Activated CD4-positive, CD25-positive, alpha-beta regulatory T cell (primary cell): ENCODE measurements at places on chromosomes 1 and 21.

- no peak for DNase-seq
Measured at GRCh38 chr1:53349968-53350852, 22.3 kb upstream of the LRP8 start.

GRCh38 chr1:46288485-46289133 lies 14.8 kb downstream of the LRRC41 start:
- DNase-seq = no peak

- DNase-seq = no peak
Measured at GRCh38 chr1:248802454-248802853, 23.3 kb downstream of the SH3BP5L start.

- DNase-seq = no peak
Measured at GRCh38 chr1:231032963-231033362, 7.1 kb downstream of the FAM89A start.

GRCh38 chr1:236287757-236288619 lies 6.2 kb upstream of the ERO1B start:
- DNase-seq = no peak

- DNase-seq = no peak
Measured at GRCh38 chr1:147109762-147110161, 62.5 kb downstream of the PRKAB2 start.

DNA sequence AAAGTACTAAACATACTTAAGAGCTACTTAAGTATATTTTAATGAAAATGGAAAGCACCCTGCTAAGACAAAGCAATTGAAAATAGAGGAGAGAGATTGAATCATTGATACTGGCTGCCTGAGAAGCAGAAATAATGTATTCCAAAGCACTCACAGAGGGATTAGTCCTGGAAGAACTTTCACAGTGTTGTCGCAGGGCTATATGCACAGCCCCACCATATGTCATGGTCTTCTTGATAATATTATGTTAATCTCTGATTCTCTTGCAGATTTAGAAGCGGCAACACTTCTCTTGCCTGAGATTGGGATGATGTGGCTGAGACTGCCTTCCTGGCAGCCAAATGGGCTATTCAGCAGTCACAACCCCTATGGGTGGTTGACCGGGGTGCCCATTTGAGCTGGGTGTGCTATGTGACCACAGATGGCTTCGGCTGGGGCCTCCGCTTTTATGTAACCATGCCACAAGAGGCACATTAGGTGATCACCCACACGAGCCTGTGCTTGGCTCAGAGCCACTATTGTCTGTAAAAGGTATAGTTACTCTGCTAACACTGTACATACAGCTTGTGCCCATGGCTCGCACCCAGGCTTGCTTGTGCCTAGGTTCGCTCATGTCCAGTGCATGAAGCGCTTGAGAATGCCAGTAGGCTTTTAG lies 152.2 kb upstream of the SGIP1 start:
- no peak for DNase-seq

- DNase-seq = no peak
Measured at GRCh38 chr1:113874012-113874879, 2.7 kb upstream of the PTPN22 start.

- DNase-seq = no peak
Measured at GRCh38 chr1:76861149-76861548, 6.1 kb upstream of the ST6GALNAC5 start.

DNA sequence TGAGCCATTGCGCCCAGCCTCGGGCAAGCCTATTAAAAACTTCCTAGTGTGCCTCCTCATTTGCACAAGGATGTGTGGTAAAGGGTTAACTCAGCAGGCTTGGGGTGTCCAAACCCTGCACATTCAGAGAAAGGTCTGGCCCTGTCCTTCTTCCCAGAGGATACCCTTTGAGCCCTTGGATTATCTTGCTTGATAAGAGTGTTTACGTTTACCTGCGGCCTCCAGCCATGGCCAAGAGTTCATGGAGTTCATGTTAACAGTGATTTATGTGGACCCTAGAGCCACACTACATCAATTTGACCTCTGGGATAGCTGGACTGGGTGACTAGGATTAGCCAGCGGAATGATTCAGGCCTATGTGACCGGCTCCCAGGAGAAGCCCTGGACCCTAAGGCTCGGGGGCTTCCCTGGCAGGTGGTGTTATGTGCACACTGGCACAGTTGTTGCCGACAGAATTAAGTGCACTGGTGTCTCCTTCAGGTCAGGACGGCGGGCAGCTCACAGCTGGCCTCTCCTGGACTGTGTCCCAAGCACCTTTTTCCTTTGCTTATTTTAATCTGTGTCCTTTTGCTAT lies 7.7 kb upstream of the TCP10L start:
- DNase-seq = no peak

DNA sequence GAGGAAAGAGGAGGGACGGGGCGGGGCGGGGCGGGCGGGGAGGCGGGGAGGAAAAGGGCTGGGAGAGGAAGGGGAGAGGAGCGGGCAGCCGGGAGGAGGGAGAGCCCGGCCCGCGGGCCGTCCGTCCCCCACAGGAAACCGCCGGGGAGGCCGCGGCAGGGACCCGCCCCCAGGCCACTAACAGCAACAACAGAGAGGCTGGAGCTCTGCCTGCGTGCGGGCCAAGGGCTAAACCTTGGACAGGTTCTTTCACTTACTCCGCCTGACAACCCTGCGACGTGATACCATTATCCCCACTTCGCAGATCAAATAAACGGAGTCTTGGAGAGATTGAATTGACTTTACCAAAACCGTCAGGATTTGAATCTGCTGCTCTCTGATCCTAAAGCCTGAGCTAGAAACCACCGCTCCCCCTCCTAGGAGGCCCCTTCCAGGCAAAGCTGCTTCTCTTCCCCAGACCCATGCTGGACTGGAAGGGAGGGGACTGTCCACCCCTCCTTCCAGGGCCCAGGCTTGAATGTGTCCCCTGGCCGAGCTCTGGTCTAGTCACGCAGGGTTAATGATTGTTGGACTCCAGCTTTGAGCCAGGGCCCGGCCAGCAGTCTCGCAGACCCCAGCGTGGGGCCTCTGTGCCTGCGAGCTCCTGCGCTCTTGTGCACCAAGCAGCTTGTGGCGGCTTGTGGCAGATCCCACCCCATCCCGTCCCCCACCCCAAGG lies at the start of gene EVA1B:
TSS of gene EVA1B (minus strand) at position 10 of the 717 bp plus-strand sequence. CDS start 608 bp downstream, outside the sequence.
- DNase-seq = no peak

GRCh38 chr1:66774438-66774837 lies 22.2 kb downstream of the DYNLT5 start:
- no peak for DNase-seq

DNA sequence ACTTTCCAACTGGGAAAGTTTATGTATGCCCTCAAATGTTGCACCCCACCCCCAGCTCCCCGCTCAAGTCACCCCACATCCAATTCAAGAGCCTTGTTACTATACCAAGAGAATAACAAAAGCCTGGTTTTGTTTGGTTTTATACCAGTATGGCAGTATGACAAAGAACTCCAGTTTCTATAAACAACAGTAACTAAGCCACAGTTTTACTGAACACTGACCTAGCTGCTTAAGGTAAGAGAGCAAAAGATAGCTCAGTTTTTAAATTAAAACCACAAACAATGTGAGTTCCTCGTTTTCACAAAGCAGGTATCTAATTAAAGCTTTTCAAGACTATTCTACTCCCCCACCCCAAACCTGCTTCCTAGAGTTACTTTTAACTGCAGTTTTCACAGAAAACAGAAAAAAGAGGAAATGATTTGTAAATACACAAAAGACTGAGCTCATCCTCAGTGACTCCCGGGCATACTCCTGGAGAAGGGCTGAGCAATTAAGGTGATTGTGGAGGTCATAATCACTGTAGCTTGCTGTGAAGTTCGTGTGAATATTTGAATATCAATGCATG lies 59.3 kb upstream of the LHX8 start:
- no peak for DNase-seq

- DNase-seq = no peak
Measured at GRCh38 chr1:33943978-33944377, 80.1 kb downstream of the HMGB4 start.

GRCh38 chr1:109937738-109938137 lies 27.1 kb downstream of the CSF1 start:
- DNase-seq = no peak

DNA sequence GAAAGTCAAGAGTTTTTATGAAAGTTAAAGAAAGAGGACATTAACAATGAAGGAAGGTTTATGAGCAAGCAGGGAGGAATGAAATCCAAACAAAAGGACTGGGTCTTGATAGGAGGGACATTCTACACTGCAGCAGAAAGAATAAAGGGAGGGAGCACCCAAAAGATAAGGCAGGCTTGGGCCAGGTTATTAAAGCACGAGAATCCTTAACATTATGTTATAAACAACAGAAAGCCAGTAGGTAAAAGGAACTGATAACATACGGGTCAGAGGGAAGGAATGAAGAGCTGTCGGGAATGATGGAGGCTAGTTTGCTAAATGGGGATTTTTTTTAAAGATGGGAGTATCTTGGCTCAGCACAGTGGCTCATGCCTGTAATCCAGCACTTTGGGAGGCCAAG lies 19.4 kb downstream of the LPGAT1 start:
- no peak for DNase-seq

- DNase-seq = no peak
Measured at GRCh38 chr1:100414693-100415497, 62.6 kb downstream of the CDC14A start.

GRCh38 chr1:909861-910310 lies 13.8 kb upstream of the SAMD11 start:
- DNase-seq = no peak

GRCh38 chr1:240765732-240766363 lies 153.9 kb upstream of the GREM2 start:
- DNase-seq = no peak

- no peak for DNase-seq
Measured at GRCh38 chr1:36576118-36576517, 93.4 kb upstream of the CSF3R start.

- DNase-seq = no peak
Measured at GRCh38 chr1:174768516-174768915, 231.2 kb upstream of the CACYBP start.

DNA sequence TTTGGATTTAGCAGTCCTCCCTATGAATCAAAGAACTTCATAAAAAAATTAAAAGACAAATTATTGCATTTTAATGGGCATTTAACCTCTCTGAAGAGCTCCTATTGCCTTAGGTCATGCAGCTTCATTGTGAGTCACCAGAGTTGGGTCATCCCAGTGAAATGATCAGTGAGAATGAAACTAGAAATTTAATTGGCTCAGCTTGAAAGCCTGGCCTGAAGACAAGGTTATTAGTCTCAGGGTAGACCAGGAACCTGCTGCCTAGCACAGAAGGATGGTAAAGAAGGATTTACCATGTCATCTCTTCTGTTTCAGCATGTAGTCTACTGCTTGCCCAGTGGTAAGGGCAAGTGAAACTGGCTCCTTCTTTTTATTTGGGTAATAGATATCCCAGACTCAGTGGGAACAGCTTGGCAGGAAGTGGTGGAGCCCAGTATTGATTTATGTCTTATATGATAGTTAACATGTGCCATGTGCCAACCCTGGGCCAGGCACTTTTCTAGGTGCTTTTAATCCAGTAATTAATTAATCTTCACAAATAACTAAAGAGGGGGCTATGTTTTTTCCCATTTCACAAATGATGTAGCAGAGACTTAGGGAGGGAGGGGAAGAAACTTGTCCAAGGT lies 23.6 kb downstream of the LAMC2 start:
- no peak for DNase-seq

GRCh38 chr1:104953555-104953954 lies 1203.9 kb downstream of the AMY1C start:
- no peak for DNase-seq

DNA sequence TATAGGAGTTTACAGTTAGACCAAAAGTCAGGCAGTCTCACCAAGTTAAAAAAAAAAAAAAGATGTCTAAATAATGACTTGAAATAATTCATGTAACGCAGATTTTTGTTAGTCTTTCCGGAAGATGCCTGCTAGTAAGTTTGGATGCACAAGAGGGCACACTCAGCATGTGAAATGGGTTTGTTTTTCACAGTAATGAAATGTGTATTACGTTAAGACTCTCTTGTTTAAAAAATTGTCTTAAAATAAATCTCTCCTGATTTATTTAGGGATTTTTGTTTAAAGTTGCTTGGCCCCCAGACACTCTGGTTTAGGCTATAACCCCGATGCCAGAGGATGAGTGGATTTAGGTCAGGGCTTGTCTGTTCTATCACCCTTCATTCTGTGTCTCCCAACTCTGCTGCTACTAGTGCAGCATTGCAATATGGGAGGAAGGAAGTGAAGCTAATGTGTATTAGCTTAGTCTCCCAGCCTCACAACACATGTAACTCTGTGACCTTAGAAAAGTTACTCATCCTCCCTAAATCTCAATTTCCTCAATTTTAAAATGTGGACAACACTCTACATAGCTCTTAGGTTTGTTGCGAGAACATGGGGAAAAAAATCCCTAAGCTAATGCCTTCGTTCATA lies 25.7 kb downstream of the CTH start:
- DNase-seq = no peak

DNA sequence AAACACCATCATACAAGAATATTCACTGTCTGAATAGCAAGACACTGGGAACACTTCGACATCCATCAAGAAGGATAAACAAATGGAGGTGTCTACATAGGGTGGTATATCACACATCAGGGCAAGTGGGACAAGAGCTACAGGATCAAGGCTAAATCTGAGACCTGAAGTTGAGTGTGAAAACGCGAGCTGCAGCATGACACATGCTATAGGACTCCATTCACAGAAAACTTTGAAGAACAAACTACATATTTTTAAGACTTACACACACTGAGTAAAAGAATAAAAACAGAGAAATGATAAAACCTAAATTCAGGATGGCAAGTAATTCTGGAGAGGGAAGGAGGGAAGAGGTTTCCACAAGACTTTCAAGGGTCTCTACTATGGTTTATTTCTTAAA lies 2.1 kb downstream of the TTC39A start:
- no peak for DNase-seq

DNA sequence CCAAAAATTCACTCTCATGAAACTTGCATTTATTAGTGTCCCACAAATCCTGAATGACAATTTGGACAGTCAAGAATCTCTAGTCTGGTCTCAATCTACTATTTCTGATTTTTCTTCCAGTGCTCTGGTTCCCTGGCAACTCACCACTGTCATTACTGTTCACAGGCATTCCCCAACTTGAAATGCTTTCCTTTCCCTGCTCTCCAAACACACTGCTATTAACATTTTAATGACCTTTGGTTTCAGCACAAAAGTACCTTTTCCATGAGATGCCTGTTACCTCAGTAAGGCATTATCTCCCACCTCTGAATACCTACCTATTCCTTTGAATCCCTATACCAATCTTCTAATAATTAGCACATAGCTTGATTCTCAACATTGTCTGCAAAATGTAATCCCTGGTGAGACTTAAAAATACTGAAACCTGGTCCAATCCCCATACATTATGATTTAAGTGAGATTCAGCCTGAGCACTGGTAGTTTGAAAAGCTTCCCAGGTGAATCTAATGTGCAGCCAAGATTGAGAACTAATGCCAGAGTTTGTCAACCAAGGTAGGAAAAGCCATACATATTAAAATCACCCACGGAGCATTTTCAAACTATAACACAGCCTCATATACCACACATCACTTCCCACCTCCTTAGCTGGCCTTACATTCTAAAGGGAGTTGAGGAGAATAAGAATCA lies 11.7 kb upstream of the ANGPTL3 start:
- DNase-seq = no peak

GRCh38 chr1:244667797-244668196 lies 14.9 kb downstream of the DESI2 start:
- DNase-seq = no peak
